ENCODE measurements at places on chromosomes 5 and 9. TPM values are rescaled to one million over a fixed set of nuclear protein-coding genes. Genes with fewer than 3 reads are reported as not detected.

DNA sequence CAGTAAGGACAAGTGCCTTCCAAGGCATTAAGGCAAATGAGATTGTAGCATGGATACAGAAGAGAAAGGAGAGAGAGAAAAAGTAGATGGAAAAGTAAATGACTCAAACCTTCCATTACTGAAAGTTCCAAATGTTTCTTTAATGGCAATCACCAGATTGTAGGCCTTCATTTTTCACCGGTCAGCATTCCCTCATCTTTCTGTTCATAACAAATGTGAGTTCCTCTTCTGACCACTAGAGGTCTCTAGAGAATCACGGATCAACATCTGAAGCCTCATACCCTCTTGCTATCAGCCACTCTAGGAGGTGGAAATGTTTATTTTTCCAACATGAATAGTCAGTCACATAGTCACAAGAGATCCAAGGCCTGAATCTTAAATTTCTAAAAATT is 73.6 kb upstream of the RPS23 start:
- H3K27ac ChIP-seq: no peak overlapping the region
- no peaks in the 10 kb centered on the region for H3K27me3 ChIP-seq
- no peaks in the 10 kb centered on the region for H3K36me3 ChIP-seq
- no peak for DNase-seq
- H3K4me1 ChIP-seq: no peaks in the 10 kb centered on the region
- no peak overlapping the region for H3K4me3 ChIP-seq

DNA sequence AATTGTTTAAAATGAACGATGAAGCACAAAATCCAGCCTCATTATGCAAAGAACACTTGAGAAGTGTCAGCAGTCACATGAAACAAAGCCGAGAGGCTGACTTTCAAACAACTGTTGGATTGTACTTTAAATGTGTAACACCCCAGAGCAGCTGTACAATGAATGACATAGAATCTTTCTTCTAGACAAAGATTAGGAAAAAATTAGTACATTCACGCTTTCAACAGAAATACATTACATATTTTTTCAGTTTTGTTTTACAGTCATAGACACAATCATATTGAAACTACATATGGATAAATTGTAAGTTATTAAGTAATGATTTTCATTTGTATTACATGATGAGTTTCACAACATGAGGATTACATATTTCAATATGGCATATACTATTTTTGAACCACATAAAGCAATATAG is 10.6 kb upstream of the AGXT2 start:
- no peaks in the 10 kb centered on the region for H3K27me3 ChIP-seq
- H3K4me1 ChIP-seq: no peaks in the 10 kb centered on the region
- DNase-seq: no peak
- H3K36me3 ChIP-seq: no peaks in the 10 kb centered on the region
- no peak overlapping the region for H3K27ac ChIP-seq

- H3K4me3 ChIP-seq: peak within 1 kb of the TSS; percentile 33
- peak; percentile 49 for DNase-seq
- no peaks in the 10 kb centered on the region for H3K27me3 ChIP-seq
- H3K36me3 ChIP-seq: no peaks in the 10 kb centered on the region
- no peak within 1 kb of the TSS for H3K27ac ChIP-seq
Measured at GRCh38 chr9:95516734-95517558, at the start of gene PTCH1. Gene PTCH1 (minus strand): TSS chr9:95516971.

- no peaks in the 10 kb centered on the region for H3K36me3 ChIP-seq
- H3K27ac ChIP-seq: peak overlapping the region; percentile 87
- H3K4me1 ChIP-seq: no peaks in the 10 kb centered on the region
- H3K4me3 ChIP-seq: peak overlapping the region; percentile 81
Measured at GRCh38 chr5:55231029-55231918, 2.1 kb downstream of the CCNO start.

- H3K27me3 ChIP-seq: no peaks in the 10 kb centered on the region
- no peak for DNase-seq
- no peak overlapping the region for H3K4me3 ChIP-seq
- H3K27ac ChIP-seq: no peak overlapping the region
- no peaks in the 10 kb centered on the region for H3K4me1 ChIP-seq
- no peaks in the 10 kb centered on the region for H3K36me3 ChIP-seq
Measured at GRCh38 chr9:16131264-16131663, 578.4 kb downstream of the CCDC171 start.

- DNase-seq: no peak
- no peaks in the 10 kb centered on the region for H3K27me3 ChIP-seq
- no peak overlapping the region for H3K27ac ChIP-seq
- H3K4me3 ChIP-seq: no peak overlapping the region
Measured at GRCh38 chr9:132163876-132164603, 2.2 kb downstream of the NTNG2 start.

- no peaks in the 10 kb centered on the region for H3K36me3 ChIP-seq
- no peaks in the 10 kb centered on the region for H3K27me3 ChIP-seq
- peaks cover 9% of the 10 kb centered on the region for H3K4me1 ChIP-seq
- H3K4me3 ChIP-seq: peak overlapping the region; percentile 54
- peak overlapping the region; percentile 87 for H3K27ac ChIP-seq
Measured at GRCh38 chr5:123422433-123423277, 548 bp downstream of the CEP120 start.

- H3K27ac ChIP-seq: no peak overlapping the region
- no peaks in the 10 kb centered on the region for H3K4me1 ChIP-seq
- H3K4me3 ChIP-seq: no peak overlapping the region
- H3K27me3 ChIP-seq: peaks cover 7% of the 10 kb centered on the region
- DNase-seq: no peak
Measured at GRCh38 chr5:173205916-173206315, 29.1 kb downstream of the NKX2-5 start.

DNA sequence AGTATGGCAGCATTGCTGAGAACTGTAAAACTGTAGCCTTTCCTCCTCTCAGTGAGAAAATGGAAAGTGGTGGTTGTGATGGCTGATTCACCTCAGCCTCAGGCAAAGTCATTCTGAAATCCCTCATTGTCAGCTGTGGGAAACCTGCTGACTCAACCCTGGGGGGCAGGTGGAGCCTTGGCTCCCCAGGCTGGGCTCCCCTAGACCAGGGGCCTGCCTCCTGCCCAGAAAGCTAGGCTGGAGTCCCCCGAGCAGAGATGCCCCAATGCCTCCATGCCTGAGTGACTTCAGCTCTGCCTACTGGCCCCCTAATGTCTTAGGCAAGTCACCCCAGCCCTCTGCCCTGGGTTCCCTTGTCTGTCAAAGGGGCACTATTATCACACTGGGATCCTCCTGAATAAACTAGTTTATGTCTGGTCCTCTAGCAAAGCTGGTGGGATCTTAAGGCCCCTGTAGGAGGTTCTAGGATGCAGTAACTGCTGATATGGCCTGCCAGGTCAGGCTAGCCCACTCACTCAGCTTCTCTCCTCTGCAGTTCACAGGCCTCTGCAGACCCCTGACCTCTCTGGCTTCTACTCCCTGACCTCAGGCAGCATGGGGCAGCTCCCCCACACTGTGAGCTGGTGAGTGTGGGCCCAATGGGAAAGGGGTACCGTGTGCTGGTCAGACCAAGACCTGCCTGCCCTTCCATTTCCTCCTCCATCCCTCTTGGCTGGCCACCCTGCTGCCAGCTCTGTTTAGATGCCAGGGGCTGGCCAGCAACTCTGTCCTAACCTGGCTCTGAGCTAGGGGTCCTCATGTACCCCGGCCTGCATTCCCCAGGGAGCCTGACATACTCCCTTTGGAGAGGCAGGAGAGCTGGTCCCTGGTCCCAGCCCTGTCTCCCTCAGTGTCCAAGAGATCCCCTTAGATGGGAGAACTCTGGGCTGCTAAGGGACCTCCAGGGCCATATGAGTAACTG is 24.2 kb downstream of the TCF7 start:
- H3K36me3 ChIP-seq: peaks cover 20% of the 10 kb centered on the region
- no peak overlapping the region for H3K4me3 ChIP-seq
- DNase-seq: no peak
- no peaks in the 10 kb centered on the region for H3K27me3 ChIP-seq
- H3K4me1 ChIP-seq: no peaks in the 10 kb centered on the region

- H3K4me1 ChIP-seq: no peaks in the 10 kb centered on the region
- no peak overlapping the region for H3K4me3 ChIP-seq
- H3K27ac ChIP-seq: no peak overlapping the region
- no peaks in the 10 kb centered on the region for H3K27me3 ChIP-seq
Measured at GRCh38 chr5:73327908-73328455, 120.6 kb downstream of the FOXD1 start.

GRCh38 chr9:127205952-127206351 is 58.6 kb upstream of the GARNL3 start:
- no peak overlapping the region for H3K4me3 ChIP-seq
- H3K27ac ChIP-seq: no peak overlapping the region
- H3K27me3 ChIP-seq: no peaks in the 10 kb centered on the region
- no peaks in the 10 kb centered on the region for H3K36me3 ChIP-seq
- H3K4me1 ChIP-seq: no peaks in the 10 kb centered on the region

DNA sequence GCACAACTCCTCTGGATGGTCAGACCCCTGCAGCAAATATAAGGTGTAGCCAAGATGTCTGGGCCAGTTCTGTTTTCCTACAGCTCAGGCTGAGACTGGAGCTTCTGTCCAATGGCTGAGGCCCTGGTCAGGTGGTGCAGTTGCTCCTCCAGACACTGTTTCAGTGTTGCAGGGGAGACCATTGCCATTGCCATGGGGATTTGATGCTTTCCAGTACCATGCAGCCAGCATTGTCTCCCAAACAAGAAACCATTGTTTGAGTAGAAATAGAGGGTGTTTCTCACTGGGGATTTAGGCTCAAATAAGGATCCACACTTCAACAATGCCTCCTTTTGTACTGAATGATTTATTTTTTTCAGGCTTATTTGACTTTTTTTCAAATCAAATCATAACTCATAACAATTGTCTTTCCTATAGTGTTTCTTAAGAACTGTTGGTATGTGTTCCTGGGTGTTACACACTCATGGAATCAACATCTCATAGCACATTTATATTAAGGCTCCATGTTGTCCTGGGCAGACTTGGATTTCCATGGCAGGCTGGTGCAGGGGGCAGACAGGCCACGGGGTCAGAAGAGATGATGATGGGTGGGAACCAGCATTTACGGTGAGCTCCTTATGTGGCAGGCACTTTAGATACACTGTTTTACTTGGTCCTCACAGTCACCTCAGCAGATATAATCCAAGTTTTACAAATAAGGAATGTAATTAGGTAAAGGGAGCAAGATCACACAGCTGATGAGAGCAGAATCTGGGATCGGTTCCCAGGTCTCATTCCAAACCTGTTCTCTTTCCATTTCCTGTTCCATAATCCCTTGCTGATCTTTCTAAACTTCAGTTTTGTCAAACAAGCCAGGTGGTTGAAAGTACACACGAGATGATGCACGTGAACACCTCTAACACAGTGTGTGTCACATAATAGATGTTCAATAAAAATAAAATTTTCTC is 95.9 kb upstream of the GNAQ start:
- no peak overlapping the region for H3K4me3 ChIP-seq
- H3K4me1 ChIP-seq: no peaks in the 10 kb centered on the region

- no peak for DNase-seq
- no peak overlapping the region for H3K4me3 ChIP-seq
- H3K27ac ChIP-seq: no peak overlapping the region
- no peaks in the 10 kb centered on the region for H3K36me3 ChIP-seq
- no peaks in the 10 kb centered on the region for H3K4me1 ChIP-seq
Measured at GRCh38 chr9:17669206-17669605, 90.3 kb downstream of the SH3GL2 start.

DNA sequence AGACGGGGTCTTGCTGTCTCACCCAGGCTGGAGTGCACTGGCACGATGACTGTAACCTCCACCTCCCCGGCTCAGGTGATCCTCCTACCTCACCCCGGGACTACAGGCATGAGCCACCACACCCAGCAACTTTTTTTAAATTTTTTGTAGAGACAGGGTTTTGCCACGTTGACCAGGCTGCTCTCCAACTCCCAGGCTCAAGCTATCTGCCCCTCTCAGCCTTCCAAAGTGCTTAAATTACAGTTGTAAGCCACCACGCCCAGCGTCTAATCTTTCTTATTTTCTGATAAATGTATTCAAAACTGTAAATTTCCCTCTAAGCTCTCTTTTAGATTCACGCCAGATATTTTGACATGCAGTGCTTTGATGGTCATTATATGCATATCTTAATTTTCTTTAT is 10.3 kb downstream of the FRRS1L start:
- DNase-seq: no peak
- H3K36me3 ChIP-seq: no peaks in the 10 kb centered on the region
- H3K27ac ChIP-seq: no peak overlapping the region
- H3K27me3 ChIP-seq: no peaks in the 10 kb centered on the region

GRCh38 chr5:107894361-107894760 is 223.6 kb upstream of the EFNA5 start:
- no peaks in the 10 kb centered on the region for H3K4me1 ChIP-seq
- no peaks in the 10 kb centered on the region for H3K36me3 ChIP-seq
- no peaks in the 10 kb centered on the region for H3K27me3 ChIP-seq
- no peak overlapping the region for H3K4me3 ChIP-seq

- no peak overlapping the region for H3K4me3 ChIP-seq
- H3K27me3 ChIP-seq: no peaks in the 10 kb centered on the region
- H3K27ac ChIP-seq: no peak overlapping the region
Measured at GRCh38 chr5:172312286-172312685, 28.7 kb upstream of the UBTD2 start.

DNA sequence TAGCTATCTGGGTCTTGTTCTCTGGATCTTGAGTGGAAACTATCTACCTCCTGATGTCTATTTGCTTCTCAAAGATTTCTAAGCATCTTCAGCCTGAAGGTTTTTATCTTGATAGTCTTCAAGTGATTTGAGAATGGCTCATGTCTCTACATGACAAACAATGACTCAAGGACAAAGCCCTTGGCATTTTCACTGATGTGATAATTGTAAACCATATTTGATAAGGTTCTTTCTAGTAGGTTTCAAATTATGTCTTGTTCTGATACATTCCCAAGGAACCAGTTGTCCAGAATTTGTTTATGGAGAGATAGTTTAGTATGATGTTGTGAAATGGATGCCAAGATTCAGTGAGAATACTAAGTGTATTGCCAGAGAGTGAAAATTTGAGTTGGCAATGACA is 1079.3 kb upstream of the CDH9 start:
- no peaks in the 10 kb centered on the region for H3K4me1 ChIP-seq
- DNase-seq: no peak
- no peaks in the 10 kb centered on the region for H3K27me3 ChIP-seq
- H3K27ac ChIP-seq: no peak overlapping the region
- no peak overlapping the region for H3K4me3 ChIP-seq

DNA sequence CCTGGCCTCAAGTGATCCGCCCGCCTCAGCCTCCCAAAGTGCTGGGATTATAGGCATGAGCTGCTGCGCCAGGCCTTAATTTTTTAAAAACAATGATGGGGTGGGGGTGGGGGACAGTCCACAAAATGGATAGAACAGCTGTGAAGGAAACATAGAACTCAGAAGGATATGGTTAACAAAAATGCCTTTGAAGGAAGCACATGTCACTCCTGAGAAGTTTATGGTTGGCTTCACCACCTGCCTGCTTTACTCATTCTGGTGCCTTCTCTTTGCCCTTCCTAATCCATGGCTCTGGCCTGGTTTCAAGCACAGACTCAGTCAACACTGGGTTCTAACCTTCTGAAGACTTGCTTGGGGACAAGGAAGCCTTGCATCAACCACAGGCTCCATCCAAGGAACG is 10.3 kb downstream of the BAG1 start:
- H3K27me3 ChIP-seq: no peaks in the 10 kb centered on the region
- no peak overlapping the region for H3K27ac ChIP-seq
- no peak overlapping the region for H3K4me3 ChIP-seq
- no peaks in the 10 kb centered on the region for H3K4me1 ChIP-seq
- peaks cover 24% of the 10 kb centered on the region for H3K36me3 ChIP-seq

HK3 gene
- 3.2 TPM for total RNA-seq

TSSK1B gene
- 0.09 TPM for total RNA-seq

FOXI1 gene
- total RNA-seq: 1.8 TPM

TAF1L gene
- total RNA-seq: not detected

ACER2 gene
- 4.9 TPM for total RNA-seq

OR1Q1 gene
- total RNA-seq: not detected

LECT2 gene
- not detected for total RNA-seq

Measured in pancreas (tissue), 10 donors.